Mesenteric fat pad (tissue), 1 donor: ENCODE measurements at places on chromosomes 3 and 15. TPM values are rescaled to one million over a fixed set of nuclear protein-coding genes. Genes with fewer than 3 reads are reported as not detected.

Gene GOLGA6L9
- 0.84 TPM for total RNA-seq

Gene C3orf62
- total RNA-seq: 5.8 TPM

Gene CKMT1A
- 2.6 TPM for total RNA-seq

Gene HTR3E
- total RNA-seq: not detected

Gene ASB14
- not detected for total RNA-seq

Gene MYO5A
- total RNA-seq: 67.8 TPM

Gene SLC6A1
- total RNA-seq: 0.39 TPM

Gene EFHB
- total RNA-seq: 1.3 TPM

Gene PLSCR4
- total RNA-seq: 60.7 TPM

Gene PP2D1
- not detected for total RNA-seq

Gene LMCD1
- 506 TPM for total RNA-seq

Gene RYK
- 57.6 TPM for total RNA-seq

Gene SUSD5
- total RNA-seq: 0.26 TPM

Gene CKMT1B
- 2.2 TPM for total RNA-seq

Gene SLC22A14
- total RNA-seq: 0.48 TPM

Gene LRRC58
- 26.2 TPM for total RNA-seq

Gene IL17RB
- total RNA-seq: not detected

Gene GOLGA8J
- not detected for total RNA-seq

Gene GRM2
- 0.22 TPM for total RNA-seq

Gene RAD51
- 0.32 TPM for total RNA-seq

Gene MST1
- total RNA-seq: 5.7 TPM

Gene LRRC49
- total RNA-seq: 4.0 TPM

Gene OXNAD1
- 14.3 TPM for total RNA-seq

Gene CCRL2
- total RNA-seq: 8.8 TPM

Gene CHRD
- total RNA-seq: 11.3 TPM

Gene OR5K2
- not detected for total RNA-seq

Gene FSIP1
- not detected for total RNA-seq

Gene MYRIP
- total RNA-seq: 1.8 TPM
